CD4-positive, alpha-beta T cell treated with Interleukin-6 at 100 ng/mL for 8 hours (primary cell): ENCODE measurements at places on chromosomes 3 and 15.

- DNase-seq, result no peak
Observed at GRCh38 chr15:59137566-59137965, 32.6 kb downstream of the CCNB2 start.

DNA sequence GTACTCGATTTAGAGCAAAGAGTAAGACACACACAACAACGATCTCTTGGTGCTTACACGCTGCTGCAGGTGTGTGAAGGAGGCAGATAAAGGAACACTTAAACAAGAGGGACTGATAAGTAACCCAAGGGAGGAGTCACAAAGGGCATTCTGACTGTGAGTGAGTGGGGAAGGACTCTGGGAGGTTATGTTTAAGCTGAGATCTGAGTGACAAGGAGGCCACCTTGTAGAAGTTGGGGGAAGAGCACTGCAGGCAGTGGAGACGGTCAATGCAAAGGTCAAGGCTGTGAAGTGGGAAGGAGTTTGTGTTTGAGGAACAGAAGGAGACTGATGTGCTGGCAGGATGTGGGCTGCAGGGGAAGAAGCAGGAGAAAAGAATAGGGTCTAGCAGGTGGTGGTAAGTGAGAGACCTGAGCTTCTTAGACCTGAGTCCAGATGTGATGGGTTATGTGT lies 63.1 kb downstream of the LPP start:
- no peak for DNase-seq

GRCh38 chr15:68609629-68610028 lies 30.8 kb downstream of the CORO2B start:
- no peak for DNase-seq

- DNase-seq, result no peak
Observed at GRCh38 chr3:149790268-149790667, 2.1 kb downstream of the ANKUB1 start.

DNA sequence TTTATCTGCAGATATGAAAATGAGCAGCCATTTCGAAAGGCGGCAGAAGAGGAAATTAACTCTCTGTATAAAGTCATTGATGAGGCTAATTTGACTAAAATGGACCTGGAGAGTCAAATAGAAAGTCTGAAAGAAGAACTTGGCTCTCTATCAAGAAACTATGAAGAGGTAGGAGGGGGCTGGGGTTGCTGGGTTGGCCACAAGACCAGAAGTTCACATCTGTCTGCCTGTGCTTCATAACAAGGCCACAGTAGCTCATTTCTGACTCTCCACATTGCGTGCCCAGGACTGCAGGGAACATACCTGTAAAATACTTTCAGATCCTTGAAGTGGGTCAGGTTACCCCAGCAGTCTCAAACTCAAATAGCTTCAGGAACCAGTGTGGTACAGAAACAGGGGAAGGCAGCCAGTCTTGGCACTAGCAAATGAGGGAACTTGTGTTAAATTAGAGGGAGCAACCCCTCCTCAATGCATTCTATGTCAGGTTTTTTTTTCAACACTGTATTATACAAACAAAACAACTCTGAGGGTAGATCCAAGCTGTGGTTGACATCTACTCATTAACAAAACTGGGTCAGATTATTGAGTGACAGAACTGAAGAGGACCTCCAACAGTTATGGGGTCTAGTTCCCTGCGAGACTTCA lies 48.7 kb downstream of the BFSP2 start:
- no peak for DNase-seq

- no peak for DNase-seq
Observed at GRCh38 chr15:49964551-49964950, 154.5 kb downstream of the ATP8B4 start.

DNA sequence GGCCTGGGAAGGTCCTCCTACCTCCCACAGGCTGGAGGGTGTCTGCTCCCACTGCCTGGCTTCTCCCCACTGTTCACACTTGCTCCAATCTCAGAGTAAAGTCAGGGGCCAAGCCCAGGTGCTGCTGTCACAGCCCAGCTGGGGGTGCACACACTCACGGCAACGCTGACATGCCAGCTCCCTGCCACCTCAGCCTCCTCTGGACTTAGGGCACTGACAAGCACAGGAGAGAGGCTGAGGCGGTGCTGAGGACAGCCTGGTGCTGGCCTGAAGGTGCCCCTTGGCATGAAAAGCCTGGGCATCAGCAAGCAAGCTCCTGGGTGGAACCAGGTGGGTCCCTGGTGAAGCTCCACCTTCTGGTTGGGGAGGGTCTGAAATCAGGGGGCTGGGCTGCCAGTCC lies 53.0 kb downstream of the LSAMP start:
- no peak for DNase-seq

DNA sequence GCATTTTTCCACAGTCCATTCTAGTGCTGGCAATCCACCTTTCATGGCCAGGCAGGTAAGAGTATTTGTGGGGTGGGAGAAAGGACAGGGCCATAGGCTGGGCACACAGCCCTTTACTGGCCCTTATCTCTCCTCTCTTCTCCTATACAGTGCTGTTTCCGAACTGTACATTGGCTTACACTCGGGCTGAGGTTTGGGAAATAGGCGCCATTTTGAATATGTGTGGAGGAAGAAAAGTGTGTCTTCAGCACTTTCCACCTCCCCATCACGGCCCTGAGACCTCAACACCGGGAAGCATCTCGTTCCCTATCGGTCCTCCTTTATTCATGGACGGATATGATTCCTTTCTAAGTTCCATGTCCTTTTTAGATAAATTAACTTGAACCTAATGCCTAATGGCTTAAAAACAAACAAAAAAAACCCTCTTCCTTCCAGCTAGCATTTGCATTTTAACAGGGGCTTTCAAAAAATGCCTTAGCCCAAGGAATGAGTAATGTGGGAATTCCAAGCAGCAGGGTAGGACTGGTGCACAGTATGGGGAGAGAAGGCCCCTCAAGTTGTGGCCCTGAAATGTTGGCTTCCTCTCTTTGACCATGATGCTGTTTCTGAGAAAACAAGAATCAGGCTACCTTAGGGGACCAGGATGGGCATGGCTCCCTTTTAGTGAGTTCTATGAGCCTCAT lies 24.5 kb downstream of the CD86 start:
- DNase-seq, result no peak

- no peak for DNase-seq
Observed at GRCh38 chr15:77673866-77674265, 41.2 kb upstream of the LINGO1 start.

DNA sequence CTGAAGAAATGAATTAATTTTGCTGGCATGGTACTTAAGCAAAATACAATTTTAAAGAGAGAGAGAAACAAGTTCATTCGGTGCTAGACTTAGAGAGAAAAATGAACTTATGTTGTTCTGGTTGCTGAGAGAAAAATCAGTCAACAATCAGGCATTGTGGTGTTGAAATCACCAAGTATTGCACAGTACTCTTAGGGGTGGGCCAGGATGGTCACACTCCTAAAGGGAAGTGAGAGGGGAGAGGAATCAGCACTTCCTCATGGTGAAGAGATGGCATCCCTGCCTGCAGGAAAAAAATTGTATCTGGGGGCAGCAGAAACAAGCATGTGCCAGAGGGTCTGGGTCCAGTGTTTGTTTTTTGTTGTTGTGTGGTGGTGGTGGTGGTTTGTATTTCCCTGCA lies 7.0 kb upstream of the DMXL2 start:
- no peak for DNase-seq

GRCh38 chr3:156207802-156208685 lies 87.7 kb downstream of the KCNAB1 start:
- DNase-seq, result no peak

GRCh38 chr3:196868297-196868661 lies 559 bp downstream of the SENP5 start:
- DNase-seq, result peak; percentile 1

DNA sequence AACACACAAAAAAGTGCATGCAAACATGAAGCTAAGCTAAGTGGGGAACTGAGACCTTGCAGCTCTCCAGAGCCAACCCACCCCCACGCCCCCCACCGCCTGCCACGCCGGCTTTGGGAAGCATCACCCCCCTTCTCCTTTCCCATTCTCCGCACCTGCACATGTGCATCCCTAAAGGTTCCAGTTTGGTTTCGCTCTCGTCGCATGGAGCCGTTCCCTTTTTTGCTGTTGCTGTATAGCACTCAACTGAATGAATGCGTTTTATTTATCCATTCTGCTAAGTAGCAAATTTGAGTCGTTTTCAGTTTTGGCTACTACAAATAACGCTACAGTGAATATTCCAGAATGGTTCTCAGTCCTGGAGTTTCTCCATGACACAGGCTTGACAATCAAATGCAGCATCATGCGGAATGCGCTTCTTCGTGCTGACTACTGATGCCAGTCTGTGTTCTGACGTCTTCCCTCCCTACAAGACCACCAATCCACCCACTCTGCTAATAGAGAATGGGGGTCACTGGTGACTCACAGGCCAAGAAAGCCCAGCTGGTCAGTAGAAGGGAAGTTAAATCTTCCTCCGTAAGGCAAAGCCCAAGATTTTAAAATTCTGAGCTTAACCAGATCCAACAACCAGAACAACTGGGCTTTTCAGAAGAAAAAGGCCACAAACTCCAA lies 115.3 kb downstream of the XXYLT1 start:
- DNase-seq, result no peak

DNA sequence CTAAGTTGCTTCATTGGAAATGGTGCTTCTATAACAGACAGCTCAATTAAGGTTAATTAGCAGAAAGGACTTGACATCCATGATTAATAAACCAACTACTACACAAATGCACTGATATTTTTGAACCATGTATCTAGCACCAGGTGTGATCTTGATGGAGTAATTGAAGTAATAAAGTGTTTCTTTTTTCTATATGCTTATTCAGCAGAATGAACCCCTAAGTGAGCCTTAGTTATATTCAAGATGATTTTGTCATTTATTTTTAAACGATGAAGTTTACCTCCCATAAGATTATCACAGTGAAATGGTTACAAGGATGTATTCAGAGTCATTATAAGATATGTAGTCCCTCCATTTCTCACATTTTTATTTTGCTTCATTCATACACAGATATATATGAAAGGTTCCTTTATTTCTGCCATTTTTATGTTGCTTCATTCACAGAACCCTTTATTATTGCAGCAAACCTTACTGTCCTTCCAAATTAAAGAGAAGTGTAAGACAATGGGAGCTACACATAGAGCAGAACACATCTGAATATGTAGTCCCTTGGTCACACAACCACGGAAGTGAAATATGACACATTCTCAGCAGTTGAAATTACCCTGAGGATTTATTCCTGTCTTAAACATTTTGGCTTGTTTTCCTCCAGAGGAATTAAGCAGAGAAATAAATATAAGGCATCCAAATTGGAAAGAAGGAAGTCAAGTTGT lies 295.0 kb downstream of the RAP2B start:
- no peak for DNase-seq

GRCh38 chr3:129603991-129604749 lies 2.3 kb downstream of the PLXND1 start:
- DNase-seq, result no peak
